Kasumi-1 (cell line): ENCODE measurements at places on chromosomes 4 and X.

DNA sequence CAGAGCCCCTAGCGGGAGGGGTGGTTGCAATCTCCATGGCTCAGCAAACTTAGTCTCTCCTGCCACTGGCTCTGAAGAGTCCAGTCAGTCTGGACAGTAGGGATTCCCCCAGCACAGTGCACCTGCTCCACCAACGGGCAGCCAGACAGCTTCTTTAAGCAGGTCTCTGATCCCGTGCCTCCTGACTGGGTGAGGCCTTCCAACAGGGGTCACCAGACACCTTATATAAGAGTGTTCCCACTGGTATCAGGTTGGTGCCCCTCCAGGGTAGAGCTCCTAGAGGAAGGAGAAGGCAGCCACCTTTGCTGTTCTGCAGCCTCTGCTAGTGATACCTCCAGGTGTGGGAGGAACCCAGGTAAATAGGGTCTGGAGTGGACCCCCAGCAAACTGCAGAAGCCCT is 1393.4 kb downstream of the STIM2 start:
- DNase-seq = no peak

- no peak for DNase-seq
Observed at GRCh38 chr4:74996996-74997395, 64.1 kb downstream of the PARM1 start.

DNA sequence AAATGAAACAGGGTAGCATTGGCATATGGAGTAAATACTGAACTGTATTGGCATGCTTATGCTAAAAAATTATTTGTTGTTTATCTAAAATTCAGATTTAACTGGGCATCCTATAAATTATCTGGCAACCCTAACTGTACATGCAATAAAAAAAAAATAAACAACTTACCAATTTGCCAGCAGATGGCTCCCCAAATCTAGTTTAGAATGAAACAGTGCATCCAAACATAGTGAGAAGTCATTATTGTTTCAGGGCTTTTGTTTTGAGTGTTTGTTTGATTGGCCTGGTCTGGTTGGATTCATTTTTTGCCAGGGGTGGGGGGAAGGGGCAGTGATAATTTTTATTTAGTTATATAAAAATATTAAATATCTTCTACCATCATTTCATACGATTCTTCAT is 12.8 kb upstream of the NSUN7 start:
- DNase-seq = peak; percentile 58

DNA sequence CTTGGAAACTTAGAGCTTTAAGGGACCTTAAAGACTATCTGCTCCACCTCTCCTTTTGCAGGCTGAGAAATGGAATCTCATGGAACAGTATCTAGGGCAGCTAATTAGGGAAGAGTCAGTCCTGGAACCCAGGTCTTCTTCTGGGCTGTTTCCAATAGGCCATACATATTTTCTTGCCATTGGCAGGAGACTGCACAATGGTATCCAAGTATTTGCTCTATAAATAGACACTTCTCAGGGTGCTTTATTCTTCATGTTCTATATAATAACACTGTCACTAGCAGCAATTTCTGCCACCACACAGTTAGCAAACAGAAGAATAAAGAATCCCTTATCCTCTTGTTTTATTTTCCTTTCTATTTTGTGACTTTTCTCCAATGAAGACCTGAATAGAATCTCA is 291.7 kb downstream of the C4orf33 start:
- DNase-seq = no peak

GRCh38 chr4:153781717-153782416 is 7.0 kb downstream of the SFRP2 start:
- peak; percentile 52 for DNase-seq

DNA sequence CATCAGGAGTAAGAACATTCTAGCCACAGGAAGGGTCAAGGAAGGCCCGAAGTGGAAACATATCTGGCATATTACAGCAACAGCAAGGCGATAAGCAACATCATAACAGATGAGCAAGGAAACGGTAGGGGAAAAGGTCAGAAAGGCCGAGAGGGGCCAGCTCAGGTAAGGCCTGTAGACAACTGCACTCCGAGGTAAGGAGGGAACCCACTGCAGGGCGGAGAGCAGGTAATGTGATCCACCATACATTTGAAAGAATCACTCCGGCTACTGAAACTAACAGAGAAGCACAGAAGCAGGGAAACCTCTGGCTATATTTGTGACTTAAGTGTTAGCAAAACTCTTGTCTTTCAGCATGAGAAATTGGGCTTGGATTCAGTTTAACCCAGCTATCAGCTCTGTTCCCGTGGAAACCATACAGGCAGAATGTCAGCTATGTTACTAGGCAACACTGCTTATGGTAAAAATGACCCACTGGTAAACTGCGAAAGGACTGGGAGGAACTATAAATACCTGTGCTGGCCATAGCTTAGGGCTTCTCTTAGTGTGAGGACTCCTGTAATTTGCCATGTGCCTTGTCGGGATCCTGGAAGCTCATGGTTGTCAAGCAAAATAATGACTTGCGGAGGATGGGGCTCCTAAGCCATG is 31.0 kb downstream of the FRYL start:
- DNase-seq = no peak

DNA sequence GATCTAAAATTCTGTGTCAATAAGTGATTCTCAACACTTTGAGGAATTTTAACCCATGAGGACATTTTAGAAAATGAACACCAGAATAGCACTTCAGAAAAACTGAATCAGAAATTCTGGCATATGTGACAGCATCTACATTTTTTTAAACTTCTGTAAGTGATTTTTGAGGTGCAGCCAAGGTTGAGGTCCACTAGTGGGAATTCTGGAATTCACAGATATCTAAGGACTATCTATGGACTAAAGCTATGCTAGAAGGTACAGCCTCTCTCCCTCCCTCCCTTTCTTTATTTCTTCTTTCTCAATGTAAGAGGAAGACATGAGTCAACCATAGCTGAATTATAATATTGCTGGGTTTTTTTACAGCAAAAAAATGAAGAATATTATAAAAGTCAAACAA is 508.2 kb upstream of the ATOH1 start:
- no peak for DNase-seq

- no peak for DNase-seq
Observed at GRCh38 chr4:77493829-77494551, 111.6 kb upstream of the CXCL13 start.

GRCh38 chrX:9434051-9434550 is 30.8 kb upstream of the TBL1X start:
- no peak for DNase-seq

GRCh38 chr4:179625406-179625805 is 2183.2 kb upstream of the AGA start:
- peak; percentile 31 for DNase-seq

- no peak for DNase-seq
Observed at GRCh38 chrX:82695066-82695465, 813.0 kb upstream of the POU3F4 start.

DNA sequence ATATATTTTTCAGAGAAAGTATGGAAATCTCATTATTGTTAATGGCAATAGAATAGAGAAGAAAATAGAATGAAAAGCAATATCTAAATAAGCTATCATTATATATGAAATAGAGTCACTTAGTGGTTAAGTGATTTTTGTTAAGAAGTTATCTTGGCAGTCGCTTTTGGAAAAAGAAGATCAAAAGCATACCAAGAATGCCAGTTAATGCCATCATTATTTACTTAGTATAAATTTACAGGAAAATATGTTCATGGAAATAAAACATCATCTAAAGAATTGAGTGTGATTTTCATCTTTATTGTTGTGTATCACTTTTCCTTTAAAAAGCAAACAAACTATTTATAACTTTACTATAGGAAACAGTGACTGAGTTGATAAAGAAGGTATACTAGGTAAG is 85.3 kb upstream of the GPR101 start:
- DNase-seq = no peak

GRCh38 chr4:77240469-77241066 is 83.6 kb downstream of the CCNG2 start:
- DNase-seq = peak; percentile 72

DNA sequence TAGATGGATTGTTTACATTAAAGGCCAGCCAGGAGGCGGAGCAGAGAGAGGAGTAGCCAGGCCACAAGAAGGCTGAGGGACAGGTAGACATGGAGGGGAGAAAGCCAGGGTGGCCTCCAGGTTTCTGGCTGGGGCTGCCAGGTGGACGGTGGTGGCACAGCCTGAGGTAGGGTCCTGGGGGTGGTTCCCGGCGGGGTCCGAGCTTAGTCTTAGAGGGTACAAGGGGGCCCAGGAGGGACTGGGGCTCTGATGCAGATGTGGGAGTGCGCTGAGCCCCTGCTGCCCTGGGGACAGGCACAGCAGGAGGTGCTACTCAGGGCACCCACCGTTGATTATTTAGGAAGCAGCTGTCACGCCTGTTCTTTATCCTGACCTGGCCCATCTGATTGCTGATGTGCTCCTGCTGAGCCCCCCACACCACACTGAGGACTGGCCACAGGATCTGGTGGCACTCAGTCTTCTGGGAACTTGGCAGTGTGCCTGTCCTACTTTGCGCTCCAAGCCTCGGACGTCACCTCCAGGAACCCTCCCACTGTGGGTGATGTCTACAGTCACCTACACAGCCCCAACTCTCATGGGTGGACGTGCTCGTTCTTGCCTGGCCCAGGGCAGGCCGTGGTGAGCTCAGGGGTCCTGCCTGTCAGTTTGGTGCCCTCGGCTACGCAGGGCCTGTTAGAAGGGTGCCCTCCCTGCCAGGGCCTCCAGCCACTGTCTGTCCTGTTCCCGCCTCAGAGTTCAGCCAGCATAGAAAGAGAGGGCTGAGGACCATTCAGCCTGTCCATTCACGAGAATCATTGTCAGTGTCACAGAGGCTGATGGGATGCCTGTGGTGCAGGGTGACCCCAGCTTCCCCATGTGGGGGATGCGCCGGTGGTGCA is 12.0 kb downstream of the WFS1 start:
- DNase-seq = no peak

DNA sequence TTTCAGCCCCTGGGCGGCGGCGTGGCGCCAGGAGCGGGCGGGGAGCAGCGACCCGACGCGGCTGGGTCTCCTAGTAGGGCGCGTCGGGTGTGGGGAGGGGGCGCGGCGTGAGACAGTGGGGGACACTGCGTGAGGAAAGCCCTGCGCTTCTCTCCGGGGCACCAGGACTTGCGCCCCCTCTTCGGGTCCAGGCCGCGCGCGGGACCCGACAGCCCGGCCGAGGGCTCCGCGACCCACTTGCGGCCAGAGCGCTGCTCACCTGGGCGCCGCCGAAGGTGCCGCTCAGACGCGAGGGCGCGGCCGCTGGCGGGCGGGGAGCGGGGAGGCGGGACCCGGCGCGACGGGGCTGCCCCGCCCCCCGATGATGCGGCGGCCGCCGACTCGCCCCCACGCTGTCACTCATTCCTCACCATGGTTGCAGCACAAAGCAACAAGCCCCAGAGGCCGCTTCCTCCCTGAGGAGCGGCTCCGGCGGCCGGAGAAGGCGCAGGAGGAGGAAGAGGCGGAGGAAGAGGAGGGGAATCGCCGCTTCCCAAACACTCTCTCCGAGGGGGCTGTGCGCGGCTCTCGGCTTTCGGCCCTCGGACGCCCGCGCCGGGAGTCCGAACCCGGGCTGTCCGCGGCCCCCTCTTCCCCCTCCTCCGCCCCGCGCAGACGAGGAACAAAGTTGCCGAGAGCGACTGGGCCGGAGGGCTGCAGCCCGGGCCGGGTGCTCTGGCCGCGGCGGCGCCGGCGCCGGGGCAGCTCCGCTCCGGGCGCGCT is at the start of gene RAPGEF2:
Gene RAPGEF2 (plus strand): TSS at position 458 of the 762 bp plus-strand sequence. CDS start 1,084 bp downstream, outside the sequence.
- peak; percentile 92 for DNase-seq

- peak; percentile 23 for DNase-seq
Observed at GRCh38 chr4:156901871-156902270, 69.7 kb downstream of the PDGFC start.

- DNase-seq = no peak
Observed at GRCh38 chr4:96097040-96097607, 257.2 kb downstream of the PDHA2 start.

DNA sequence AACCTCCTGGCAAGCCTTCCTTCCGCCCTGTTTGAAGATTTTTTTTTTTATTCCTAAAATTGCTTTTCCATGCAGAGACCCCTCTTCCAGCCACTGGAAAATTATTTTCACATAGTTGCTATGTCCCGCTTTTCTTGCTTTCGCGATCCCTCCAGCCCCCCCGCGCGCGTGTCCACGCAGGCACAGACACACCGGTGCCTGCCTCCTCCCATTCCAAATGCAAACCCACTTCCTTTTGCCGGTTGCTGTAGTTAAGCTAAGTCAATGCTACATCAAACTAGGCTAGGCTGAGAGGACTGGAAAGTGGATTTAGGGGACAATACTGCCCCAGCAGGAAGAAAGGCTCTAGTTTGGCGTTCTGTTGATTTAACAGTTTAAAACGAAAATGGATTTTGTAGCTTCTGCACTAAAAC is 111.0 kb downstream of the DHX15 start:
- peak; percentile 79 for DNase-seq

DNA sequence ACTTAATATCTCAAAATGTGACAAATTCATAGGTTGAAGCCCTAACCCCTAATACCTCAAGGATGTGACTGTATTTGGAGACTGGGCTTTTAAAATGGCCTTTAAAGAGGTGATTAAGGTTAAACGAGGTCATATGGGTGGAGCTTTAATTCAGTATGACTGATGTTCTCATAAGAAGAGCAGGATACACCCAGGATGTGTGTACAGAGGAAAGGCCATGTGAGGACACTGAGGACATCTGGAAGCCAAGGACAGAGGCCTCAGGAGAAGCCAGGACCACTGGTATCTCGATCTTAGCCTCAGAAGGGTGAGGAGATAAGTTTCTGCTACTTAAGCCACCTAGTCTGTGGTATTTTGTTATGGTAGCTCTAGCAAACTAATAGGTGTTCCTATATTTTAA is 49.0 kb upstream of the SHISA3 start:
- DNase-seq = no peak

DNA sequence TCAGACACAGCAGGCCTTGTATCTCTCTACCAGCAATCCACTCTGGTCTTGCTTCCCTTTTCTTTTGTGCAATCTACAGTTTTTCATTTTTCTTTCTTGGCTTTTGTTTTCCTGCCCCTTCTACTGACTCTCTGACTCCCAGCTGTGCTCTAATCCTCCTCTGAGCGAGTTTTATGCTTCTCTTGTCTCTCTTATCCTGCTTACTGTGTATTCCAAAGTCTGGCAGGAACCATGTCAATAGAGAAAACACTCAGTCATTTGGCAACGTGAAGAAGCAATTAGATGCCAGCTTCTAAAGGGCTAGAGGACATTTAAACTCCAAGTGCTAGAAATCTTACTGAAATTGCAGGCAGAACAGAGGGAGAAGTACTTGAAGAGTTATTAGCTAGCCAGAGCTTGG is 984.6 kb upstream of the TENM3 start:
- DNase-seq = no peak
